Renal pelvis (tissue), 12 donors: ENCODE measurements at places on chromosomes 13 and 19. TPM values are rescaled to one million over a fixed set of nuclear protein-coding genes. Genes with fewer than 3 reads are reported as not detected.

Gene PTPRS
- polyA plus RNA-seq = 71.4 TPM

Gene SHISA7
- 0.10 TPM for polyA plus RNA-seq

Gene FGF22
- polyA plus RNA-seq = 0.91 TPM

Gene LIM2
- 0.35 TPM for polyA plus RNA-seq

Gene ZNF91
- polyA plus RNA-seq = 42.9 TPM

Gene CEACAM7
- polyA plus RNA-seq = not detected

Gene FARP1
- 303 TPM for polyA plus RNA-seq

Gene DIS3
- 34.0 TPM for polyA plus RNA-seq

Gene PGLYRP2
- polyA plus RNA-seq = not detected

Gene GNG8
- 4.4 TPM for polyA plus RNA-seq

Gene DACT3
- polyA plus RNA-seq = 28.5 TPM

Gene AXL
- 30.7 TPM for polyA plus RNA-seq

Gene GRAMD1A
- polyA plus RNA-seq = 72.8 TPM

Gene PRTN3
- polyA plus RNA-seq = 2.0 TPM

Gene PLEKHJ1
- 85.6 TPM for polyA plus RNA-seq

Gene PROZ
- polyA plus RNA-seq = 3.5 TPM

Gene SPACA4
- 0.23 TPM for polyA plus RNA-seq

Gene LRRC63
- 0.28 TPM for polyA plus RNA-seq

Gene NLRP5
- polyA plus RNA-seq = not detected

Gene IGFL2
- 0.12 TPM for polyA plus RNA-seq

Gene NPAS1
- 2.6 TPM for polyA plus RNA-seq

Gene ZNF69
- 29.8 TPM for polyA plus RNA-seq

Gene ZNF460
- polyA plus RNA-seq = 2.4 TPM

Gene ZGLP1
- polyA plus RNA-seq = 7.5 TPM

Gene PLIN5
- 7.7 TPM for polyA plus RNA-seq

Gene FFAR3
- polyA plus RNA-seq = 0.20 TPM

Gene EFNA2
- polyA plus RNA-seq = 4.4 TPM

Gene KMT2B
- 41.5 TPM for polyA plus RNA-seq
